Amniotic epithelial cell (primary cell): ENCODE measurements at places on chromosomes 2 and 18.

- no peak for DNase-seq
Measured at GRCh38 chr2:70928366-70928765, 7.3 kb upstream of the ATP6V1B1 start.

GRCh38 chr2:234795272-234795920, 156.4 kb upstream of the SH3BP4 start:
- DNase-seq, result peak; percentile 44

DNA sequence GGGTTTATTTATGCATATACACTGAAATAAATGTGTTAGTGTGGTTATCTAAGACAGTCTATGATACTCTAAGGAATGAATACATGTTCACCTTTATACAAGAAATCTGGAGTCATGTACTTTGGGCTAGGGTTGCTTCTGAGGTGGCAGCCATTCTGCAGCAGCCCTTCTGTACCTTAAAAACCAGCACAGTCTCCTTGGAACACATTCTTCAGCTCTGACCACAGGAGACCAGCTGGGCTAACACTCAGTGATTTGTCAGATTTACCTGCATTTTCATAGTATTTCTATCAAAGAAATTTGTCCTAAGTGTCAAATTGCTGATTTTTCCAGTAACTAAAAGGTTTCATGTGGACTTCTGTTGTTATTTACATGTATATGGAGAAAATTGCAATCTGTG, 167.7 kb downstream of the CAMKMT start:
- DNase-seq, result no peak

DNA sequence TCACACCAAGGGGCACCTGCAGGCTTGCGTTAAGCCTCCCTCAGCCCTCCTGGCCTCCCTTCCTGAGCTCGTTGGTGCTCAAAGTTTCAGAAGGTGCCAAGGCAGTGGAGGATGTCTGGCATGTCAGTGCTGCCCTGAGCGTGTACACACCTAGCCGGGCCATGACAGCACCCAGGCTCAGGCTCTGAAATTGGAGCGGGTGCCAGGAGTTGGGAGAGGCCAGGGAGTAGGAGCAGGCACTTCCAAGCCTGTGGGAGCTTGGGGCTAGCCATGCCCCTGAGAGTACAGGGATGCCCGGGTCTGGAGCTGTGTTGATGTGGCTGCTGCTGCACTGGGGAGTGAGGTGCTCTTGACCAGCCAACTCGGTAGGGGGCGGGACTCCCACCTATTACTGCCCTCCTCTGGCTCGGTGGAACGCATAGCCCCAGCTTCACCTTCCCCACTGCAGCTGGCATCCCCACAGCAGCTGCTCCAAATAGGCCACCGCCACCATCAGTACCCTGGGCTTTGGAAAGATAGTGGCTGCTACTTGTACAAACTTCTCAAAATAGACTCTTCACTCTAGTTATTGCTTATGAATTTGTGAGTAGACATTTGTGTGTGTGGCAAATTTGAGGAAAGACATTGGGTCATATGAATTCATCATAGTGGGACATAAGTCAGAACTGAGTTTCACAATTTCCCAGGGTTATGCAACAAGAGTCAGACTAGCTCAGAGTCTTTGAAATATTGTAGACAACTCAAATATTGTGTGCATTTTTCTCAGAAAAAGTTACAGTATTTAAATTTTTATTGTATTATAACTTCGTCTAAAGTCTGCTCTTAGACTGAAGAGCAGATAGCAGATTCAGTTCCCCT, 6.8 kb upstream of the PCARE start:
- DNase-seq, result peak; percentile 80

GRCh38 chr2:48829036-48829435, 73.5 kb upstream of the LHCGR start:
- peak; percentile 75 for DNase-seq

DNA sequence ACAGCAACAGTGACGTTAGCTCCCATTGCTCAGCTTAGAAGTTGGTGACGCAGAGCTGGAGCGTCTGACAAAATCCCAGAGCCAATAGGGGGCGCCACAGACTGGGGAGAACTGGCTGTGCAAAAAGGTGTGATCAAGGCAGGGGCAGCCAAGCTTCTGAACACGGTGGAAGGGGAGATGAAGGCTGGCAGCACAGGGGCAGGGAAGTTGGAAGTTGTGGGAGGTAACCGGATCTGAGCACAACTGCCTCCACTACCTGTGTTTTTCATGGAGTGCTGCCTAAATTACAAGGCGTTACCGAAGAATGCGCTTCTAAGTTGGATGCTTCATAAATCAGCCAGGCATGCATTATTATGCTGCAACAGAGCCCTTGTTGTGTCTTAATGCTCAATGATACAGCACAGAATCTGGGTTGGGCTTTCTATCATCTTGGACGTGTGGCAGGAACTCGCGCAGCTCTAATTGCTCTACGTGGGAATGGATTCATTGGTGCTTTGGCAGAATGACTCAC, 370.0 kb downstream of the SLC4A3 start:
- DNase-seq, result peak; percentile 83
